Endothelial cell of umbilical vein (primary cell): ENCODE measurements at places on chromosomes 1 and 21. TPM values are rescaled to one million over a fixed set of nuclear protein-coding genes. Genes with fewer than 3 reads are reported as not detected.

Gene PRAMEF1
- total RNA-seq = not detected in 2 replicates

- DNase-seq = no peak
Measured at GRCh38 chr1:115790846-115791245, 22.3 kb upstream of the CASQ2 start.

DNA sequence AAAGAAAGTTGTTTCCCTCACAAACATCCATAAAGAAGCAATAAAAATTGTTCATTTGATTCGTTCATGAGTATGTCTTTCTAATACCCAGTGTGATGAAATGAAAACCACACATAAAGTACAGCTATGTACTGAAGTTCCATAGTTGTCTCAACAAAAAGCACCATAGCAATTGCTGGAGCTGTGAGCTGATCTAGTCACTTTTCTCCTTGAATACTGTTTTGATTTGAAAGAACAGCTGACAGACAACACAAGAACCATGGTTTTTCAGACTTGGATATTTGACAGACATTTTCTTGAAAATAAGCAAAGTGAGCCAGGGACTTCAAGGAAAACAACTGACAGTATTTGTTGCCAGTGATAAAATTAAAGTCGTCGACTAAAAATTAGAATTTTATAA lies 237.1 kb upstream of the PLD5 start:
- DNase-seq = no peak

DNA sequence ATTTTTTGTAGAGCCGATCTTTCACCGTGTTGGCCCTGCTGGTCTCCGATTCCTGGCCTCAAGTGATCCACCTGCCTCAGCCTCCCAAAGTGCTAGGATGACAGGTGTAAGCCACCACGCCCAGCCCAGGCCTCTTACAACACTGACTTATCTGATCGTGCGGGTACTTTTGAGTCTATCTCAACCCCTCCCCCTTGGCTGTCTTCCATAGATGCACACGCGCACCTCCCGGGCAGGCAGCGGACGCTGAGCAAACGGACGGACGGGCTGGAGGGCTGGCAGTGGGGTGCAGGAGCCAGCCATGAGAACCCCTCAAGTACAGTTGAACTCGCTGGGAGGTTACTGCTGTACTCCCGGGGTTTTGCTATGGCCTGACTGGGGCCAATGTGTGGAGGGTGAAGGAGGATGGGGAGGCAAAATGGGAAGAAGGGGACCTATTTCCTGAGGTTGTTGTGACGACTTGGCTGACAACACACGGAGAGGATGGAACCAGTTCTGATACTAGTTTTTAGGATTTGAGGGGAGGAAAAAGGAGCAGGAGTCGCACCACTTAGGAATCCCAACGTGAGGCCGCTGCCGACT lies 959 bp downstream of the CD58 start:
- DNase-seq = no peak

DNA sequence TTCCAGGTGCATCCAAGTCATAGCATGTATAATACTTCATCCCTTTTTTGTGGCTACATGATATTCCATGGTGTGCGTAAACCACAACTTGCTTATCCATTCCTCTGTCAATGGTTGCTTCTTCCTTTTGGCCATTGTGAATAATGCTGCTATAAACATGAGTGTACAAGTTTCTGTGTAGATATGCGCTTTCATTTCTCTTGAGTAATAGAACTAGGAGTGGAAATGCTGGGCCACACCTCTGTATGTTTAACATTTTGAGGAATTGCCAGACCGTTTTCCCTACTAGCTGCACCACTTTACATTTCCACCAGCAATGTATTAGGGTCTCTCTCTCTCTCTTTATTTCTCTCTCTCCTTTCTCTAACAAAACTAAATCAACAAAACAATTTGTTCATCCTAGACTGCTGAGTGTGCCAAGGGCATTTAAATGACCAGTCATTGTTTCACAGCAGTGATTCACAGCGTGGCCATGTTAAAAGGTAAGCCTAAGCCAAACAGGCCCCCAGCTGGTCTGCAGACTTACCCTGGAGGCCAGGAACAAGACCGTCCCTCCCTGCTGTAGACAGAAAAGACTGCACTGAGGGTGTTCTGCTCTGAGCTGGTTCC lies 53.2 kb upstream of the LYST start:
- DNase-seq = peak; percentile 81

DNA sequence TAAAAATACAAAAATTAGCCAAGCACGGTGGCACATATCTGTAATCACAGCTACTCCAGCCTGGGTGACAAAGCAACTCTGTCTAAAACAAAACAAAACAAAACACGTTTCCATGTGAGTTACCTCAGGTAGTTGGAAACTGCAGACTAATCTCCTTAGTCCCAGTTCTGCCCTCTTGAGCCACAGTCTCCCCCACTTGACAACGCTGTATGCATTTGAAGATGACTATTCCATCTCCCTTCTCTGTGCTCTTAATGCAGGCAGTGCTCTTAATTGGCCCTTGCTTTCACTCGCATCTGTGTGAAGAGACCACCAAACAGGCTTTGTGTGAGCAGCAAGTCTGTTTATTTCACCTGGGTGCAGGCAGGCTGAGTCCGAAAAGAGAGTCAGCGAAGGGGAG lies 19.6 kb upstream of the DHCR24 start:
- no peak for DNase-seq

GRCh38 chr1:59232216-59232615 lies 64.7 kb upstream of the FGGY start:
- DNase-seq = no peak

- DNase-seq = no peak
Measured at GRCh38 chr1:230925608-230926007, 53.1 kb downstream of the TTC13 start.

Gene SRSF10
- 124 and 125 TPM in 2 replicates for total RNA-seq

DNA sequence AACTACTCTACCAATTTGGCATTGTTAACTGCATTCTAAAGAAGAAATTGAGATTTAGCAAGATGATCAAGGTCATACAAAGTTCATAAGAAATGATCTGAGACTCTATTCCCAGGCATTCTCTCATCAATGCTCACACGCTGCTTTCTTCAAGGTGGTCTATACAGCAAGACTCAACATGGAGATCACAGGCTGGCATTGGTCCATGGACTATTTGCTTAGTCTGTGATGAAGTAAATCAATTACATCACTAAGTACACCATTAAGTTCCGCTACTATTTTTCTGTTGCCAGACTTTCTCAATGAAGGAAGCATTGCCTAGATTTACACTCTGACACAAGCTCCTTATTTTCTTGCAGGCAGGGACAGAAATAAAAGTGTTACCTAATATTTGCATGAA lies 51.9 kb upstream of the CYP2J2 start:
- no peak for DNase-seq

DNA sequence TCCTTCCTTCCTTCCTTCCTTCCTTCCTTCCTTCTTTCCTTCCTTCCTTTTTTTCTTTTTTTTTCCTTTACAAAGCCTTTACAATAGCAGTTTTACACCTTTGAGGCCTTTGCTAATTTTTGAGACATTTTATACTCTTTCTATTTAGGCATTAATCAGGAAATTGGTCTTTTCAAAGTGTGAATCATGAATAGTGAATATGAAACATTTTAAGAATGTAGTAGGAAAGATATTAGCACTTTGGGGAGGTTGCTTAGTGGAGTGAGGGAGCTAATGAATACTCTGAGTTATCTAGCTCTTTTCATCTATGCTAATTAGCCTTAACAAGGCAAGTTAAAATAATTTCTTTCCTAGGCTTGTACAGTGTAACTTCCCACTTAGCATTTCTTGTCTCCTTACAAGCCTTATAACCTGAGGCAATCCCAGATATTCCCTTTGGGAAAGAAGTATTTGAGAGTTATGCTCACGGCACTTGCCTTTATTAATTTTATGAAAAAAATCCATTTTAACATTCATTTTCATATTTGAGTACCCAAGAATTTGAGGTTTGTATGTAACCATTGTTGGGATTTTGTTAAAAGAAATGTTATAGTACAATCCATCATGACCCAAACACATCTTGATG lies 122.6 kb downstream of the NTNG1 start:
- no peak for DNase-seq

DNA sequence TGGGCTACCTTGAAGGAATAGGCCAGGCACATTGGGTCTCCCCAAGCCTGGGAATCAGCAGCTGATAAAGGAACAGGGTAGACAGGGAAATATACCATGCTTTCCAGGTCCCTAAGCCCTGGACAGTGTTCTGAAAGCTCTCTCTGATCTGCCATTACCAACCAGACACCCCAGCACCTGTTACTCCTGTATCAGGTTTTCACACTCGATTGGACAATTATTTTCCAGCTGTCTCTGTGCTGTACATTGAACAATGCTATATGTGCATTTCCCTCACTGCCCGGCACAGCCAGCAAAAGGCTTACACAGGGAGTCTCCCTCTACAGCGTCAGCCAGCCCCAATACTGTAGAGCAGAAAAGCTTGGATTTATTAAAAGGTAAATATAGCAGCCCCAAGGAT lies 4.7 kb downstream of the CFAP45 start:
- no peak for DNase-seq

DNA sequence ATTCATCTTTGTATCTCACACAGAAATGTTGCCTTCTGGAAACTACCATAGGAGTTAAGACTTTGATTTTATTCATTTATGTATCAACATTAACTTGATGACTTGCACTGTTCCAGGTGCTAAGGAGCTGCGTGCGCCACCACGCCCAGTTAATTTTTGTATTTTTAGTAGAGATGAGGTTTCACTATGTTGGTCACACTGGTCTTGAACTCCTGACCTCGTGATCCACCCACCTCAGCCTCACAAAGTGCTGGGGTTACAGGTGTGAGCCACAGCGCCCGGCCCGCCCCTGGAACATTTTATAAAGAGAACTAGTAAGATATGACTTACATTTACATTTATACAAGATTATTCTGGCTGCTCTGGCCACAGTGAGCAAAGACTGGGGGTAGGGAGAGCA lies 252.2 kb downstream of the FAF1 start:
- DNase-seq = no peak

- no peak for DNase-seq
Measured at GRCh38 chr1:107343601-107344000, 202.8 kb downstream of the NTNG1 start.

GRCh38 chr1:169204157-169204556 lies 97.7 kb downstream of the ATP1B1 start:
- DNase-seq = no peak

DNA sequence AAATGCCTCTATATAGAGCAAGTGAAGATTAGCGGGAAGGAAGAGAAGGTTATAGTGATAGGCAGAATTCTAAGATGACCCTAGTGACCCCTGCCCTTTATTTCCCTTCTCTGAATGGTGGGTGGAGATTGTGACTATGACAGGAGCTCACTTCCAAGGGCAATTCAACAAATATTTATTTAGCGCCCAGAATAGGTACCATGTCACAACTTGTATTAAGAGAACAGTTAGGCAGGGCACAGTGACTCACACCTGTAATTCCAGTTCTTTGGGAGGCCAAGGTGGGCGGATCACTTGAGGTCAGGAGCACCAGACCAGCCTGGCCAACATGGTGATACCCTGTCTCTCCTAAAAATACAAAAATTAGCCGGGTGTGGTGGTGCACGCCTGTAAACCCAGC lies 236.0 kb upstream of the POGK start:
- DNase-seq = no peak

GRCh38 chr1:116195077-116195868 lies 84.1 kb downstream of the MAB21L3 start:
- no peak for DNase-seq

GRCh38 chr1:186741640-186742039 lies 61.4 kb upstream of the PTGS2 start:
- DNase-seq = no peak

Gene LRRC38
- total RNA-seq = not detected in 2 replicates

Gene CHIT1
- not detected in 2 replicates for total RNA-seq

DNA sequence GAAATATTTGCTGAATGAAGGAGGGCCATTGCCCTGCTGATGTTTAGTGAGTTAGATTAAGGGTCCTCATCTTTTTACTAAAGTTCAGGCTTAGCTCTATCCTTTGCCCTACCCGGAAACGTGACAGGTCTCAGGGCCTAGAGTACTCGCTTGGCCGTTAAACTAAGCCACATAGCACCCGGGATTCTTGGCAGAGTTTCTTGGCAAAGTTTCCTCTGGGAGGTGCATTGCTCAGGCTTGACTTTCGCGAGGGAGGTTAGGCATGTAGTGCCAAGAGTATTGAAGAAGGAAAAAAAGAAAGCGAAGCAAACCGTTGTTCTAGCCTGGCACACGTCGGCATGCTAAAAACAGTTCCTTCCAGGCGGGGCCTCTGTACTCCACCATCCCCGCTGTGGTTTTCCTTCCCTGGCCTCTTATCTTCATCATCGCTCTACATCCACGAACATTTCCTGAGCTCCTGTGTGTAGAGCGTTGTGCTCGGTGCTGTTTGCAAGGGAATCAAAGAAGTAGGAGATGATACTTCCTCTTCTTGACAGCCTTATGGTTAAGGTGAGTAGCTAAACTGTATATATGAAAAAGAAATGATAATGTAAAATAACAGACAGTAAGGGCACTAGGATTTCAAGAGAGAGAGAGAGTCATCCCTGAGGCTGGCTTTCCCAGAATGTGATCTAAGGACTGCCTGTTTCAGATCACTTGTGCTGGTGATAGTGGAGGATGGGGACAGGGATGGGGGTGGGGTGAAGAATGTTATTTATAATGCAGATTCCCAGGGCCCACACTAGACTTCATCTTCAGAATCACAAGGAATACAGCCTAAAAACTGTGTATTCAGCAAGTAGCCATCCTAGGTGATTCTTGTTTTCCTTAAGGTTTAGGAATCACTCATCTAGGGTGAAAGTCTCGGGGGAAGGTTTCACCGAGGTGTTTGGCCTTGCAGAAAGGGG lies 18.8 kb downstream of the RNF220 start:
- peak; percentile 50 for DNase-seq

Gene VWA1
- 3.3 and 6.1 TPM in 2 replicates for total RNA-seq

GRCh38 chr1:207920444-207921021 lies 9.6 kb upstream of the CD34 start:
- no peak for DNase-seq

- no peak for DNase-seq
Measured at GRCh38 chr1:29805896-29806160, 569.5 kb downstream of the PTPRU start.

DNA sequence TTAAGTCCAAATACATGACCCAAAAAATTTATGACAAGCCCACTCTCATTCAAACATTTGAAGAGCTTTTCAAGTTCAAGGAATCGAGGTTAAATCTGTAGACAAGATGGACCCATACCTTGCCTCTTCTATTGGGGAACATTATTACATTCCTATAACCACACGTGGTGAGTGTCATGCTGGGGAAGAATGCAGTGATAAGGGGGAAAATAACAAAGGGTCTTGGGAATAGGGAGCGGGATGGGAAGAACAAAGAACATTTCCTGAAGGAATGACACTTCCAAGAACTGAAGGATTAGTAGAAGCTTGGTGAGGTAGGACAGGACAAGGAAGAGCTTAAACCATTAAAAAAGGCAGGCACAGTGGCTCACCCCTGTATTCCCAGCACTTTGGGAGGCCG lies 18.8 kb downstream of the PDZK1 start:
- no peak for DNase-seq

Gene CRYAA
- total RNA-seq = not detected in 2 replicates

Gene KRTAP7-1
- not detected in 2 replicates for total RNA-seq

Gene TBX19
- total RNA-seq = 1.6 and 2.3 TPM in 2 replicates

- no peak for DNase-seq
Measured at GRCh38 chr1:77421504-77422233, 139.8 kb downstream of the AK5 start.

GRCh38 chr1:173445164-173445563 lies 32.0 kb upstream of the PRDX6 start:
- DNase-seq = no peak

Gene KLHDC8A
- not detected in 2 replicates for total RNA-seq

Gene AMY1A
- total RNA-seq = not detected in 2 replicates

Gene TSSK3
- 0.42 and 1.1 TPM in 2 replicates for total RNA-seq

- DNase-seq = no peak
Measured at GRCh38 chr1:40818264-40818961, 34.8 kb downstream of the KCNQ4 start.

Gene TRIM67
- not detected in 2 replicates for total RNA-seq

Gene ASH1L
- total RNA-seq = 29.2 and 29.4 TPM in 2 replicates

Gene MR1
- 1.1 and 1.3 TPM in 2 replicates for total RNA-seq

Gene LINGO4
- total RNA-seq = not detected in 2 replicates
